Fibroblast of skin of right quadriceps (primary cell): ENCODE measurements at places on chromosomes 11 and 22.

- DNase-seq: no peak
Observed at GRCh38 chr11:68999093-68999747, 13.8 kb downstream of the MRGPRF start.

GRCh38 chr22:39214006-39214382 lies 30.8 kb downstream of the PDGFB start:
- no peak for DNase-seq

GRCh38 chr11:5257296-5257695 lies 2.7 kb upstream of the HBG2 start:
- DNase-seq: no peak

- no peak for DNase-seq
Observed at GRCh38 chr11:78022397-78023396, at the start of gene KCTD14. KCTD14 (minus strand) TSS chr11:78023276; CDS start chr11:78023249, 27 bp downstream.

GRCh38 chr11:122422682-122423081 lies 232.8 kb upstream of the UBASH3B start:
- peak; percentile 46 for DNase-seq

- DNase-seq: peak; percentile 35
Observed at GRCh38 chr11:6402561-6402981, 12.3 kb downstream of the SMPD1 start.

- peak; percentile 71 for DNase-seq
Observed at GRCh38 chr11:74276581-74276980, 34.9 kb downstream of the P4HA3 start.

DNA sequence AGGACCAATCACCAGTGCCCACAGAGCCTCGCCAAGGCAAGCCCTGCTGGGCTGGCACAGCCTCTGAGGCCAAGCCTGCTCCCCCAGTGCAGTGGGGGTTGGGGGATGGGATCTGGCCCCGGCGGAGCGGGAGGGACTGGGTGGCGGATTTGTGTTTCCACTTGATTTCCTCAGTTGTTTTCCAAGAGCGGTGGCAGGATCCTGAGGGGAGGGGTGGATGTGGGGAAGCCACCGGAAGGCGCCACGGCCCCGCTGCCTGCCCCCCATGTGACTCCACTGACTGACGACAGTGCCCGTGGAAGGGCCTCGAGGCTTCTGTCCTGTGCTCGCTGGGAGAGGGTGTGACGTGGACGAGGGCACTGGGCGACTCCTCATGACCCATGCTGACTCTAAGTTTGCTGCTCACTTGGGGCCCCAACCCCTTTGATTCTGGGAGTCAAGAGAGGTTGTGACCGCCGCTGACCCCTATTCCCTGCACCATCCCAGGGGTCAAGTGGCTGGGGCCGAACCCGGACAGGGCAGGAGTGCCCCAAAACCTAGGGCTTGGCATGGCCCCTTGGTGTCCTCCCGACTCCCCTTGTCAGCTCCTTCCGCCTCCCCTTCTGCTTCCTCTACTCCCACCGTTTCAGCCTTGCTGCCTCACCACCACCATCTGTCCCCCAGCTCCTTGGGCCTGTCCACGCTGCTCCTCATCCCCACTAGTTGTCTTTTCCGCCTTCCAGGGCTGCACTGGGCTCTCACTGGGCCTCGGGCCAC lies 23.5 kb upstream of the PICK1 start:
- no peak for DNase-seq

- no peak for DNase-seq
Observed at GRCh38 chr11:47331454-47332302, 20.8 kb downstream of the MYBPC3 start.

- no peak for DNase-seq
Observed at GRCh38 chr22:30283342-30283741, 6.0 kb downstream of the CASTOR1 start.

DNA sequence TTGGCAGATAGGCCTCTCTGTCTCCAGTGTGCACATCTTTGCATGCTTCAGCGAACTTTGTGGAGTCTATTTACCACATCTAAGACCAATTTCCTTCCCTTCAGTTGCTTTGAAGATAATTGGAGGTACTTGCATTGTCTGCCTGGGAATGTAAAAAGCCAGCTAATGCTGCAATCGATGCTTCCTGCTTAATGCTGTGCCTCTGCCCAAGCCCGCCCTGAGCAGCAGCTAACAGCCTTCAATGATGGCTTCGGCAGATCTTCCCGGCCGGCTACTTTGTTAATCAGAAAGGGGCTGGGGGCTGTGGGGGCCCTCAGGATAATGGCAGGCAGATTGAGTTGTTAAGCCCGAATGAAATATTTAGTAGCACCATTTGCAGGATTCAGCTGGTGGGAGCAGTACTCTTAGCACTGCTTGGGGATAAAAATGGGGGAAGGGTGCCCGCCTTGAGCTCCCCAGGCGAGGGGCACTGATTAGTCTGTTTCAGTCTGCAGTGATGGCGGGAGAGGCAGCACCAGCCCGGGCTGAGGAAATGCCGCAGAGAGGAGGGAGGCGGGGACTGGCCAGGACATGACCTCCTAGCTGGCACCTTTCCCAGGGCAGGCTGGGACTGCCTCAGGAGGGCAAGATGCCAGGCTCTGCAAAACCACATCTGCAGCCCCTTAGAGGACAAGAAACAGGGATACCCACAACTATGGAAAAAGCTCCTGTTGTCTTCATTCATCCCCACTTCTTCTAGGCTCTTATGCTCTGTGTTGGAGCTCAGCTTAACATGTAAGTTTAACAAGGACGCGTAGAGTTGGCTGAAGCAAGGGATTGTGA lies 460.0 kb downstream of the BUD13 start:
- peak; percentile 44 for DNase-seq

- DNase-seq: no peak
Observed at GRCh38 chr11:44188643-44189042, 93.2 kb downstream of the EXT2 start.

GRCh38 chr22:39927544-39927943 lies 26.7 kb downstream of the GRAP2 start:
- DNase-seq: no peak

DNA sequence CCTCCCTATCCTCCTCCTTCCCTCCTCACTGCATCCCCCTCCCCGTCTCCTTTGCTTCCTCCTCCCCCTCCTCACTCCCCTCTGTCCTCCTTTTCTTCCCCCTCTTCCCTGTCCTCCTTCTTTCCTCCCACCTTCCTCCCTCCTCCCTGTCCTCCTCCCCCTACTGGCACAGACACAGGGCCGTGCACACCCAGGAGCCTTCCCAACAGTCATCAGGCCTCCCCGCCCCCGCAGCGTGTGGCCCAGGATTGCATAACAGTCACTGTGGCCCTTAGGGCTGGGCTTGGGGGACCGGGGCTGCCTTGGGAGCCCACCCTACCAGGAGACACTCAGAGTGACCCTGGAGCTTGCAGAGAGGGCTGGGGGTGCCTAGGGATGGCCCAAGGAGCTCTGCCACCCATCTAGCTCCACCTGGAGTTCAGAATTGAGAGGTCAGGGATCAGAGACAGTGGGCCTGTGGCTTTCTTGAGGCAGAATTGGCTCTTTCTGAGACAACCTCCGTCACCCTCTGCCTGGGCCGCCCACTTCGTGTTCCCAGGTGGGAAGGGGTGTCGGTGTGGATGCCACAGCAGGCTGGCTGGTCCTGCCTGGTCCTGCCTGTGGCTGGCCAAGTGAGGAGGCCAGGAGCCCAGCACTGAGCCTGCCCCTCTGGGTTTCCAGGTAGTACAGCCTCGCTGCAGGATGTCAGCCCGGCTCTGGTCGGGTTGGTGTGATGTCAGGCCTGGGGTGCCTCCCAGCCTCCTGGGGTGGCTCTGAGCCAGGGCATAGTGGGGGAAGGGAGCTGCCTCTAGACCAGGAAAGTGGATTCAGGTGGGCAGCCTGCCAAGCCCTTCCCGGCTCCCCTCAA lies 1.6 kb downstream of the SPI1 start:
- no peak for DNase-seq

DNA sequence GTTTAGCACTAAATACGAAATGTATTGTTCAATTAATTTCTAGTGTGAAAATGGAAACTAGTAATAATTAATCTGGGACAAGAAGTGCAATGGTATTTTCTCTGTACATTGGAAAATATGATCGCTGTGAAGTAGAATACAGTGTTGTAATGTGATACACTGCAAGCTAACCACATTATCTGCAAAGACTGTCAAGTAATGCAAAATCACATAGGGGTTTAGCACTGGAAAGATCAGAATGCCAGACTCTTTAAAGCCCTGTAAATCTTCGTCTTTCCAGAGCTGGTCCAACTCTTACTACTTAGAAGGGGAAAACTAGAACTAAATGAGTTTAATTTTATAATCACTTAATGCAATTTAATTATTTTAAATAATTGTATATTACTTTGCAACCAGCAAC lies 544.5 kb upstream of the ANO3 start:
- no peak for DNase-seq

DNA sequence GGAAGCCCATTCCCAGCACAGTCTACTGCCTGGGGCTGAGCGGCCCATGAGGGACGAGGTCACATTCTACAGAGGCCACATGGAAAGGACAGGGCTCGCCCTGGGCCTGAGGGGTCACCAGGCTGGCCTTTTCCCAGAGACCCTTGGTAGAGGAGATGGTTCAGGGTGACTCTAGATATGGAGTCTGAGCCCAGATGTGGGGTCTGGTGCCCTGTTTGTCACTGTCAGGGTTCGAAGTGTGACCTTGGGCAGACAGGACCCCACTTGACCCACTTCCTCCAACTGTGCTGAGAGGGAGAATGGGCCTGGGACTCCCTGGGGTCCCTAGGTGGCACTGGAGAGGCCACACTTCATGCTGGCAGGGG lies 81.0 kb downstream of the MYEOV start:
- DNase-seq: no peak

GRCh38 chr11:100383357-100383865 lies 303.7 kb upstream of the ARHGAP42 start:
- DNase-seq: no peak

GRCh38 chr22:22195265-22196017 lies 49.1 kb upstream of the VPREB1 start:
- DNase-seq: peak; percentile 45

GRCh38 chr22:29689880-29690213 lies 30.0 kb upstream of the CABP7 start:
- DNase-seq: peak; percentile 30

GRCh38 chr11:62708392-62708791 lies 916 bp downstream of the GNG3 start:
- DNase-seq: no peak

DNA sequence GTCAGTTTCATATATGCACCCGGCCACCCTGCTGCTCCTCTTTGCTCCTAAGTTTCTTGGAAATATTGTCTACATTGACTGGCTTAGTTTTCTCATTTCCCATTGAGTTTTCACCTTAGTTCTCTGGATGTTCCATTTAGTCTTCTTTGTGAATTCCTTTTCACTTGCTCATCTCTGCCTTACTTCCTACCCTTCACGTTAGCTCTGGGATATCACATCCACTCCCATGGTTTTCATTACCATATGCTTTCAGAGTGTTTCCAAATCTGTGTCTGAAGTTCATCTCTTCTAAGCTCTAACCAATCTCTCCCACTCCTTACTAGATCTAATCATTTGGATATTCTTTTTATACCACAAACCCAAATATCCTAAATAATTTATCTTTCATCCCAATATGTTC lies 226.4 kb downstream of the FAM76B start:
- peak; percentile 53 for DNase-seq

GRCh38 chr11:5123802-5124521 lies 14.2 kb downstream of the OR52A5 start:
- DNase-seq: peak; percentile 72

DNA sequence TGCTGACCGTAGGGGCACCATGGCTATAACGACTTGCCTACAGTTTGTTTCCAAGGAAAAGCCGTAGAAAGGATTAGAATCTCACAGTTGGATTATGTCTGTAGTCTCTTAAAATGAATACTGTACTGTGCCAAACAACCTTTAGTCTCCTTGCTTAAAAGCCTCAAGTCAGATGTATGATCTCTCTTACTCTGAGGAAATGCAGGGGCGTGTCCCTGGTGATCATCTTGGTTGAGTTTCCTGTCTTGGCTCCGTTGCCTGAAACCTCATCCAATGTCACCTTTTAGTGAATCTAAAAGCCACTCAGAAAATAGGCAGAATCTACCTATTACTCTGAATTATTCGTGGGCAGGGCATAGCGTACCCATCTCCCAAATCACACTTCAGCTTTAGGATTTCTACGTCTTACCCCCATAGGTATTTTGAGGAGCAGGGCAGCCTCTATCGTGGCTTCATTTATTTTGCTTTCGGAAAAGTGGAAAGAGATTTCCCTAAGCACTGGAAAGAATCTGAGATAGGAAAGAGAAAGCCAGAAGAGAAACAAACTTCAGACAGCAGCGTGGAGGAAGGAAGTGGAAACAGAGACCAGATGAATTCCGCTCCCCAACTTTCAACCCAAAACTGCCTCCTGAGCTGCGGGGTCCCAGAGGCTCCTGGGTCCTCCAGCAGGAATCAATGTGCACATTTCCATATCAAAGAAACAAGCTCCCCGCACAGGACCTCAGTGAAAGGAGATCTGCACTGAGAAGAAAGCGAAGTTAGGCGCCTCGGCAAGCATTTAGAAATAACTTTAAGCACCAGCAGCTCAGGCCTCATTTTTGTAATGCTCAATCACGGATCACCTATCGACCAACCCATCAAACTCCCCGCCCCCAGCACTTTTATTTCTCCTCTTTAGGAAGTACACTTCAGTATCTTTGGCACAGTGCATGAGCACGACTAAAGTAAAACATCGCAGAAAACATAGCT lies 245.8 kb downstream of the ETS1 start:
- DNase-seq: no peak

DNA sequence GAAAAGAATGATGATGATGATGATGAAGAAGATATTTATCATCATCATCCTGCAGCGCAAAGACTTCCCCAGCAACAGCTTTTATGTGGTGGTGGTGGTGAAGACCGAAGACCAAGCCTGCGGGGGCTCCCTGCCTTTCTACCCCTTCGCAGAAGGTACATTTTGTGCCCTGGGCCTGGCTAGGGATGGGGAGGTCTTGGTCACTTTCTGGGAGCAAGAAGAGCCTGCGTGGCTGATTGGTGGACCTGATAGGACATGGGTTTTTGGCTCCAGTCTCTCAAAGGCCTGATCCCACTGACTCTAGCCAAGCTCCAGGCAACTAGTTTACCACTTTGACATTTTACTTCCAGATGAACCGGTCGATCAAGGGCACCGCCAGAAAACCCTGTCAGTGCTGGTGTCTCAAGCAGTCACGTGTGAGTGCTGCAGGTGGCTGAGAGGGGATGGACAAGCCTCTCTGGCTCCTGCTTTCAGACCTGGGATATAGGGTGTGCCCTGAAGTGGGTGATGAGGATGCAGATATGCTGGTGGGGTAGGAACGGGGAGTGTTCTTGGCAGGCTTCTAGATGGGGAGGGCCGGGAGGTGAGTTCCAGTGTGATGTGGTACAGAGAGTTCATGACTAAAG lies 5.3 kb downstream of the SIDT2 start:
- DNase-seq: no peak

- DNase-seq: no peak
Observed at GRCh38 chr11:59262177-59262818, 49.6 kb upstream of the MPEG1 start.
